ENCODE measurements at places on chromosomes 4 and X.

DNA sequence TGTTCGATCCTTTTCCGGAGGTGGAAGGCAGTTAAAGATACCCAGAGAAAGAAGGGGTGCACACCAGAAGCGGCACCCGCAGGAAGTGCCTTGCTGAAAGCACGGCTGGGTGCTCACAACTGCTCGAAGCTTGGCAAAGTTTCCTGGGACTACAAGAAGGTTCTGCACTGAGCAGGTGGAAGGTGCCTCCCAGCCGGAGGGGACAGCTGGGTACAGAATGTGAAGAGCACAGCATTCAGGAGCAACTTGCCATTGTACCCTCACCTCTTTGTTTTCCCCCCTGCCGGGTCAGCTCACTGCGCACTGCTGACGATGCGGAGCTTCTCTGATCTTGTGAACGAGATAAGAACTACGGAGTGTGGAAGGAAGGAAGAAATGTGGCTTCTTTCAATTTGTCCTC is 289.2 kb downstream of the FBXW7 start:
- DNase-seq: no peak

DNA sequence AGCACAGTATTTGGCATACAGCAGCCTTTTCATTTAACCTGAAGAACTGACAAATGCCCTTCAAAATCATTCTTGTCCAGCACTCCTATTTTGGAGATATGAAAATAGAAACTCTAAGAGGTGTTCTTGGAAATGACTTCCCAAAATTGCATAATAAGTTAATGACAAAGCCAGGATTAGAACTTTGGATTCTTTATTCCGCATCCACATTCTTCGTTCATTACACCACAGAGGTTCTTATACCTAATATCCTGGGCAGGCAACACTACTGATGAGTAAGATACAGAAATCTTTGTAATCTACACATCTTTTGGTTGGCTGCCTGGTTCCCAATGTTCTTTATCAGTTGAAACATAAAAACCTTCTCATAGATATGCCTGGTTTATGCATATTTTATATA is 5.9 kb downstream of the COL25A1 start:
- no peak for DNase-seq

- no peak for DNase-seq
These were observed 12.0 kb downstream of the AREG start for GRCh38 chr4:74456849-74457395.

DNA sequence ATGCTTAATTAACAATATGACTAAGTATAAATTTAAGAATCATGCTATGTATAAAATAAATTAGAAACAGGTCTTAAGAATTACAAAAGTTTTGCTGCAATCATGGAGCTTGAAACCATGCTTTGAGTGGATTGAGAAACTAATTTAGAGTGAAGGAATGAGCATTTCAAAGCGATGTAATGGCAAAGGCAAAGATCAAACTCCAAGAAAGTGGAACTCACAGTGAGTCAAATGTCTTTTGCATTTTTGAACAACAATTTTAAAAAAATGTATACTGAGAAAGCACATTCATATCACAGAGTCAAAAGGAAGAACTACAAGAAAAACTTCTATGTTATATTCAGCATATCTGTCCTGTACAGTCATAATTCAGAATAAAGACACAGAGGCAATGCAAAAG is 6.6 kb downstream of the GPRIN3 start:
- no peak for DNase-seq

DNA sequence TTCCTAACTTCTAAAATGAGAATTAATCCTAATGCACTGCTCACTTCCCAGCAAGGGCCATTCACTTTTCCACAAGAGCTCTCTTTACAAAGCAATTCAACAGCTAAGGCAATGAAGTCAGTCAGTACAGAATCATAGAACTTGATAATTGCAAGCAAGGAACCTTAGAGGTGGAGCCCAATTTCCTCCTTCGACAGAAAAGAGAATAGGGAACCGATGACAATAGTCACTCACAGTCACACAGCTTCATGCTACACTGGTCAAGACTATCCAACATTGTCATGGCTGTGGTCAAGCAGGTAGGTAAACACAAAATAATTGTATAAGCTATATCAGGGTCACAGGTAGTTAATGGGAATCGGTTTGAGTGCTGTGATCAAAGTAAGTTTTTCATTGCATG is 90.0 kb downstream of the ELOVL6 start:
- no peak for DNase-seq

DNA sequence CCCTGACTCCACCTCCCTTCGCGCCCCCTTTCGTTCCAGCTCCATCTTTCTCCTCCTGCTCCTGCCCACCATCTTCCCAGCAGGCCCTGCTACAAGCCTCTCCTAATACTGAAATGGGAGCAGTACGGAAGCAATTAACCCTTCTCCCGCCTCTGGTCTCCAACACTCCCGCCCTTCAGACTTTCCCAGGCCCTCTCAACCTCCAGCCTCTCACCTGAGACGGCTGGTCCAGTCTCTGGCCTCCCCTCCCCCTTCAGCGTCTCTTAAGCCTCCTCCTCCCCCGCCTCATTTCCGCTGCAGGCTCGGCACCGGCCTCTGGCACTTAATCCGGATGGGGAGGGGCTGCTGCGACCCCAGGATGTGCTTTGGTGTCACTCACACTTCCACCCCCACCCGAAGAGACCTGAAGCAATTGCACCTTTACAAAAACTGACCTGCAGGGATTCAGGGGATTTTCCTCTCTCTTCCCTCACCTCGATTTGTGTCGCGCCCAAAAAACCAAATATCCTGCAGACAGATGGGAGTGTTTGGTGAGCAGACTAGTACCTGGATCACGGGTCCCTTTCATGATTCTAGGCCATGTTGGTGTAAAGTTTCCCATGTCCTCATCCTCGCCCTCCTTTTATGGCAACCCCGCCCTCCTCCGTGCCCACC is 657 bp downstream of the TCEAL8 start:
- DNase-seq: no peak

DNA sequence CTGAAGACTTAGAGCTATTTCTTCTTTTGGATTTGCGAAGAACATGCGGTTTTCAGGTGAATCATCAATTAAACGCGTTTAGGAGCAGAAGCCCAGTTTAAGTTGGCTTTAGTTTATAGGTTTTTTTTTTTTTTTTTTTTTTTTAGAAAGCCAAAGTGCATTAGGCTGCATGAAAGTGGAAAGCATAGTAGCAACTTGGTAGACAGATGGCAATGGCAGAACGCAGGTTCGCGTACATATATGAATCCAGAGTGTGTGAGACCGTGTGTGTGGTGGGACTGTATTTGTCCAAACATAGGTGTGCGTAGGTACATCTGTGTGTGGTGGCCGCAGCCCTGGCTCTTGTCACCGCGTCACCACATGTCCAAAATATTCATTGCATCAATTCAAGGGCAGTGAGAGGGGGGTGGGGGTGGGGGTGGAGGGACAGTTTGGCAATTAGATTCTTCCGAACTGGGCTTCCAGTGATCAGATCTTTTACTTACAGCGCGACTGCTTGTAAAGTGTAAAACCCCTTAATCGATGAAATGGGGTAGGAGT is 901 bp downstream of the JADE1 start:
- DNase-seq: no peak

DNA sequence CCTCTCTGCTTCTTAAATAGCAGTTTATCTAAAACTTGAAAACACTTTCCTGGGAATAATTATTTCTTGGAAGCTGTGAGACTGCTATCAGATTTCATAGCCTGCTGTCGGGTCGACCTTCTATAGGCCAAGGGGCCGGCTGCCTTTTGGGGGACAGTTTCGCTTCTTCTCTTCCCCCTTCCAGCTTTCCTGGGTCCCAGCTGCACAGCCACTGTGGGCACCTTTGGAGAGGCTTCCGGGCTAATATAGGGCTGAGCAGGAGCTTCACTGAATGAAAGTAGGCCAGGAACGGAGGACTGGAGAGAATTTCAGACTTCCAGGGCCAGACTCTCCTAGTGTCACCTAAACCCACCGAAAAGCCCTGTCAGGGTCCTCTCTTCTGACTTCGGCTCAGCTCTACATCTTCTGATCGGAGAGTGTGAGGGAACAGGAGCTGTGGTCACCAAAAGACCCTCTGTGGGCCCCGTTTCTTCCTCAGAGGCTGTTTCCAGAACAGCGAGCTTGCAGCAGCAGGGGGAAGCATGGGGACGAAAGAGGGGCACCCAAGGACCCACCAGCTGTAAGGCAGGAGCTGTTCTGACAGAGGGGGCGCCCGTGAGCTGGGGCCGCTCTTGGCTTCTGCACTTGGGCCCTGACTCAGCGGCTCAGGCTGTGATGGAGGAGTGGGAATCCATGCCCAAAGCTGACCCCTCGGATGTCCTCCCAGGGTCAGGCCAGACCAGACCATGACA is 620.6 kb downstream of the BCOR start:
- DNase-seq: no peak

DNA sequence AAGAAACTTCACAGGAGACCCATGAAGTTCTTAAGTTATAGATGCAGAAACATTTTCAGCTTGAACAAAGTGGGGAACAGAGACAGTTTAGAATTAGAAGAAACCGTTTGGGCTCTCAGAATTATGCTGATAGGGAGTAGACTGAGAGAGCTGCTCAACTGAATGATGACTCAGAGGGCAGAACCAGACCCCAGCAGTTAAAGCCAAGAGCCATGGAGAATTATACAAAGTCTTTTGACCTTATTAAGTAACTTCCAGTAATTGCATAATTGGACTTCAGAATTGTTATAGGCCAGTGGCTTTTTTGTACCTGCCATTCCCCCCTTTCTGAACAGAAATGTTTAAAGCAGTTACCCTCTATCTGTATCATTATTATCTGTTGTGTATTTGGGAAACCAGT is 642.1 kb downstream of the CCSER1 start:
- no peak for DNase-seq

DNA sequence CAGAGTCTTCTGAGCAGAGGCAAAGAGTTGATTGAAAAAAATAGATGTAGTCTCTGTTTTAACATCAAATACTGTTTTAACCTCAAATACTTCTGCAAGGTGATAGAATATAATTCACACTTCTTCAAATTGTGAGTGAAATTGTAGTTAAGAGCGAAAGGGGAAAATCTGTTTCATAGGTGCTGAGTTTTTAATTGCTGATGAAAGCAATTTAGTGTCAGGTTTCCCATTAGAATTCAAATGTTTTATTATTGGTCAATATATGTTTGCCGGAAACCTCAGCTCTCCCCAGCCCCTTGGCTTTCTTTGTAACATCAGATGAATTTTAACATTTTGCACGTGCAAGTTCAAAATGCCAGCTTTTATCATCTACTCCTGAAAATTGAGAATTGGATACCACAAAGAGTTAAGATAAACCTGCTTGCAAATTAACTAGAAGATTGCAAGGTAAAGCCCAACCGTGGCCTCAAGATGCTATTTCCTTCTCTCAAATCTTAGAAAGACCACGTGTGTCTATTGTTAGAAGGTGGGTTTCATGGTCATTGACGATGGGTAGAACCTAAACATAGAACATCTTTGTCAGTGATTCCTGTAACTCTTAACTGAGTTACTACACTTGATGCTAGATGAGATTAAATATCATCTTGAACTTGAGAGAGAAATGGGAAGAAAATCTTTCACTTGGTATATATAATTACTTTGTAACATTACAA is 1824.2 kb upstream of the TENM3 start:
- DNase-seq: no peak

DNA sequence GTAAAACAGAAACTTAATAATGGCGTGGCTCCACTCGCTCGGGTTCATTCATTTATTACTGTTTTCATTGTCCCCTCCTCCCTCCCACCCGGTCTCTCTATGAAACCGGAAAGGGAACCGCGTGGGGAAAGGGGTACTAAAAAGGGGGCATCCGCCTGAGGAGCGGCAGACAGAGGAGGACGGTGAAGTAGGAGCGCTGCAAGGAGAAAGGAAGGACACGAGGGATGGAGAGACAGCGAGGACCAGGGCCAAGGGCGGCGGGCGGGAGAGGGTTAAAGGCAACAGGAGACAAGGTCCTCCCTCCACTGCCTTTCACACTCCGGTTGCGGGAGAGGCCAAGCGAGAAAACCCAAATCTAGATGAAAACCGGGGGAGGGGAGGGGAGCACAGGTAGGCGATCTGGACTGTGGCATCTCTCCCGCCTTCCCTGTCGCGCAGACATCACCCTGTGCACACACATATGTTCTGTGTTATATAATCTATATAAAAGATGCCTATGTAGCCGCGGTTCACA is 829 bp downstream of the ELOVL6 start:
- DNase-seq: no peak

DNA sequence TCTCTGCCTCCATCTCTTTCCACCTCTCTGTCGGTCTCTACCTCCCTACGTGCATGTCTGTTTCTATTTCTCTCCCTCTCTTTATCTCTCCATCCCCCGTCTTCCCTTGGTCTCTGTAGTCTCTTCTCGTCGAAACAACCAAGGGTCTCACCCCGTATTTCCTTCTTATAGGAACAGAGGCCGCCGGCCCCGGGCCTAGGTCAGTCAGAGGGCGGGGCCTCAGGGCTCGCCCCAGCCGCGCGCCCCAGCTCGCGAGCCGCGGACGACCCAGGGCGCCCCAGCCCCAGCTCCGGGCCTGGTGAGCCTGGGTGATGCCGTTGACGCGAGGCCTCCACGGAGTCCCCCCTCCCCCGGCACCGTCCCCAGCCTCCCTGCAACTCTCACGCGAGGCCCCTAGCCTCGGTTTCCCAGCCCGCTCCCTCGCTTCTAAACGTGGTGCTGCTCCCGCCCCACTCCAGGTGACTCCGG is 6.6 kb downstream of the TIMM17B start:
- DNase-seq: no peak

DNA sequence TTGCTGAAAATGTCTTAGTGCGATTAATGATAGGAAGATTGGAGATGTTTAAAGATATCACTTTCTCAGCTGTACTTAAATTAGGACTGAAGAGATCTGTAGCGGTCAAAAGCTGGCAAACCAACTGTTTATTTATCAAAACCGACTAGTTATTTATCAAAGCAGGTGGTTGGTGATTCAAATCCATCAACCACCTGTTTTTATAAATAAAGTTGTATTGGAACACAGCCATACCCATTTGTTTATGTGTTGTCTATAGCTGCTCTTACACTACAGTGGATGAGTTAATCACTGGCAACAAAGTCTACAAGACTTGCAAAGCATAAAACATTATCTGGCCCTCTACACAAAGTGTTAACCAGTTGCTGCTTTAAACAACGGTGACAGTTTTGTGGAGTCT is 76.8 kb downstream of the IL15 start:
- no peak for DNase-seq

DNA sequence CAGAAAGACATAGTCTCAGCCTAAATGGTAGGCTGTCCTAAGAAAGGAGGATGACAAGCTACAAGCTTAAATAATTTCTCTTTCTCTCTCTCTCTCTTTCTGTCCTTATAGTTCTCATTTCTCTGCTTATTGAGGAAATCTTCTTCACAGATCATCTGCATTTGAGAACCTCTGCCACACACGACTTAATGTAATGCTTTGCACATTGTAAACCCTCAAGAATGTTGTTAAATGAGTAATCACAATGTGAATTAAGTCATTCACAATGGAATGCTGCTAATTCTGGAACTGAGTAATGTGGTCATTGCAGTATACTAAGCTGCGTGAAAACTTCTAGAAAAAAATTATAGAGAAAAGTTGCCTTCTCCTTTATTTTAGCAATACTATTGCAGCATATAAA is 508.9 kb upstream of the FTHL17 start:
- no peak for DNase-seq

DNA sequence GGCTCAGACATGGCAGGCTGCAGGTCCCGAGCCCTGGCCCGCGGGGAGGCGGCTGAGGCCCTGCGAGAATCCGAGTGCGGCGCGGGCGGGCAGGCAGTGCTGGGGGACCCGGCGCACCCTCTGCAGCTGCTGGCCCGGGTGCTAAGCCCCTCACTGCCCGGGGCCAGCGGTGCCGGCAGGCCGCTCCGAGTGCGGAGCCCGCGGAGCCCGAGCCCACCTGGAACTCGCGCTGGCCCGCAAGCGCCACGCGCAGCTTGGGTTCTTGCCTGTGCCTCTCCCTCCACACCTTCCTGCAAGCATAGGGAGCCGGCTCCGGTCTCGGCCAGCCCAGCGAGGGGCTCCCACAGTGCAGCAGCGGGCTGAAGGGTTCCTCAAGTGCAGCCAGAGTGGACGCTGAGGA is 97.5 kb downstream of the QDPR start:
- no peak for DNase-seq
